Glutamatergic neuron (in vitro differentiated cells): ENCODE measurements at places on chromosomes 7 and 10. TPM values are rescaled to one million over a fixed set of nuclear protein-coding genes. Genes with fewer than 3 reads are reported as not detected.

INSYN2A gene
- 1.7 TPM for total RNA-seq

ERV3-1 gene
- total RNA-seq, result 70.6 TPM

NEURL1 gene
- total RNA-seq, result 3.1 TPM

SPDYE9 gene
- total RNA-seq, result 0.25 TPM

C10orf62 gene
- not detected for total RNA-seq

ALOX5 gene
- 8.4 TPM for total RNA-seq

TRPV5 gene
- 0.15 TPM for total RNA-seq

OR2A7 gene
- 0.22 TPM for total RNA-seq

CTAGE8 gene
- total RNA-seq, result 0.54 TPM

PAX2 gene
- total RNA-seq, result not detected

FKBP6 gene
- not detected for total RNA-seq

VAX1 gene
- total RNA-seq, result 0.27 TPM

AHCYL2 gene
- total RNA-seq, result 16.8 TPM

UNC5B gene
- 22.6 TPM for total RNA-seq

KIAA1549 gene
- total RNA-seq, result 40.2 TPM

CYP2C19 gene
- total RNA-seq, result not detected

TAS2R39 gene
- total RNA-seq, result not detected

RPEL1 gene
- total RNA-seq, result not detected

C10orf67 gene
- not detected for total RNA-seq

SLC16A9 gene
- total RNA-seq, result 1.2 TPM

ZNF503 gene
- total RNA-seq, result 5.6 TPM

TEX47 gene
- total RNA-seq, result not detected

FBH1 gene
- 65.0 TPM for total RNA-seq

NPTX2 gene
- total RNA-seq, result 81.2 TPM

CXCL12 gene
- total RNA-seq, result 2.2 TPM
